Fibroblast of the aortic adventitia (primary cell): ENCODE measurements at places on chromosomes 12 and 14. TPM values are rescaled to one million over a fixed set of nuclear protein-coding genes. Genes with fewer than 3 reads are reported as not detected.

The TDRD9 gene
- 0.45 and 4.5 TPM in 2 replicates for total RNA-seq

The BDKRB2 gene
- 7.4 and 23.1 TPM in 2 replicates for total RNA-seq

The TAS2R8 gene
- 0.45 TPM in 1 of 2 replicates, not detected in the other for total RNA-seq

The GPR137C gene
- 0.49 and 1.7 TPM in 2 replicates for total RNA-seq

The NUAK1 gene
- total RNA-seq, result 3.0 and 8.3 TPM in 2 replicates

The FAR2 gene
- total RNA-seq, result 4.7 and 22.5 TPM in 2 replicates

The DENR gene
- 60.6 and 69.7 TPM in 2 replicates for total RNA-seq

The HVCN1 gene
- total RNA-seq, result 0.74 and 2.6 TPM in 2 replicates

The TMEM233 gene
- 1.1 TPM in 1 of 2 replicates, not detected in the other for total RNA-seq

The VWF gene
- total RNA-seq, result 1.4 and 4.5 TPM in 2 replicates

The PRH2 gene
- total RNA-seq, result not detected in 2 replicates

The PPP1R36 gene
- total RNA-seq, result 0.18 TPM in 1 of 2 replicates, not detected in the other

The CIROP gene
- 1.8 TPM in 1 of 2 replicates, not detected in the other for total RNA-seq

The PROX2 gene
- total RNA-seq, result not detected in 2 replicates

The NUP37 gene
- 29.8 and 36.2 TPM in 2 replicates for total RNA-seq

The KNTC1 gene
- total RNA-seq, result 14.9 and 69.3 TPM in 2 replicates

The FAM181A gene
- total RNA-seq, result not detected in 2 replicates

The WIF1 gene
- under 0.01 TPM in 1 of 2 replicates, not detected in the other for total RNA-seq

The RILPL2 gene
- 3.6 and 7.4 TPM in 2 replicates for total RNA-seq

The FOXN4 gene
- total RNA-seq, result not detected in 2 replicates

The INSM2 gene
- total RNA-seq, result not detected in 2 replicates

The LRRC10 gene
- total RNA-seq, result not detected in 2 replicates
